T follicular helper cell (primary cell): ENCODE measurements at places on chromosomes 1 and 21.

DNA sequence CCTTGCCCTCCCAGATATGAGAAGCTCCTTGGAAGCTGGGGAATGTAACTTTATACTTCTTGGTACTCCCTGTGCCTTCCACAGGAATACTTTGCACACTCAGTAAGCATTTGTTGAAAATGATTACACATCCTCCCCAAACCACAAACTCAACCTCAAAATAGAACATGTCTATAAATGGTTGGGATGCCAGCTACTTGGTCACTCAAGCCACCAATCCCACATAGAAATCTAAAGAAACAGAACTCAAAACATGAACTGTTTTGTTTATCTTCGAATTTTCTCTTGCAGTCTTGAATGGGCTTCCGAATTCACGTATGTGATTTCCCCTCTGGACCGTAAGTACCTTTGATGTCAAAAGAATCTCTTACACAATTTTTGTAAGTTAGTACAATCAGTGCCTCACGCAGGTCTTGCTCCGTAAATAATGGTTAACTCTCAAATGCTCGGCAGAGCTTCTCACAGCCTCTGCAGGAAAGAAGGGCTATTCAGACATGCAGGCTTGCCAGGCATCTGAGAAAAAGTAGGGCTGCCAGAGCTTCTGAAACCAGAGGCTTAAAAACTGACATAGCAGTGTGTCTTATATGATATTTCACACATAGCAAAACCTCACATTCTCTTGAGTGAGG, 26.9 kb downstream of the SORT1 start:
- DNase-seq, result no peak

DNA sequence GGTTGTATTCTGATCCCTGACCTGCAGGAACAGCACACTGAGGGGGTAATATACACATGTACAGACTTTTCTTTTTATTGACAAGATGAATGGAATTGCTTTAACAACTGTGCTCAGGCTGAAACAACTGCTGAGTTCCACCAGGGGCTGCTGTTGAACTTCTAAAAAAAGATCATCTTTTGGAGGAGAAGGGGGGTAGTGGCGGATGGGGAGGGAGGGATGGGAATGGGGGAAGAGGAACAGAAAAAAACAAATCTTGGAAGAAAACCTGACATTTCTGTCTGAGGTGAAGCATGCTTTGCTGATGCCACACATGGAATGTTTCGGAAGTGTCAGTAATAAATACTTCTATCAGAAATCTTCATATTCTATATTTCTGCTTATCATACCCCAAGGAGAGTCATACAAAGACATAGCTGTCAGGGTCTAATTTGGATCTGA, 75.0 kb downstream of the RWDD3 start:
- DNase-seq, result no peak

- no peak for DNase-seq
Measured at GRCh38 chr1:30860320-30860652, 48.3 kb downstream of the SDC3 start.

GRCh38 chr1:116586741-116587143, 15.9 kb upstream of the CD58 start:
- DNase-seq, result no peak

GRCh38 chr1:184533915-184534314, 147.1 kb downstream of the C1orf21 start:
- no peak for DNase-seq

GRCh38 chr21:30800605-30801004, 12.5 kb downstream of the KRTAP8-1 start:
- DNase-seq, result no peak

DNA sequence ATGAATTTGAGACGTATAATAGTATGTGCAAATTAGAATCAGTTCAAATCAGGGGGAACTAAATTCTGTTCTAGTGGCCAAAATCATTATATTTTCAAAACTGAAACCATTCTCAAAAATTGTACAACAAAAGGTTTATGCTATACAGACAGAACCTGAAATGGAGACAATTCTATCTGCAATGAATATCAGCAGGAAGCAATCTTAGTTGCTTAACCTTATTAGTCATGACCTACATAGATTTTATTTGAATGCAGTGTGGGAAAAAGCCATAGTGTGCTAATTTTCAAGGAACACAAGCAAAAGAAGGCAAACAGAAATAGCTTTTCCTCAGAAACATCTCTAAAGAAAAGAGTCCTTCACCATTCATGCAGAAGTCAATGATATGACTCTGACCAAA, 6.5 kb downstream of the AK5 start:
- DNase-seq, result no peak

- DNase-seq, result peak; percentile 36
Measured at GRCh38 chr1:172394141-172394751, 26.2 kb upstream of the C1orf105 start.

DNA sequence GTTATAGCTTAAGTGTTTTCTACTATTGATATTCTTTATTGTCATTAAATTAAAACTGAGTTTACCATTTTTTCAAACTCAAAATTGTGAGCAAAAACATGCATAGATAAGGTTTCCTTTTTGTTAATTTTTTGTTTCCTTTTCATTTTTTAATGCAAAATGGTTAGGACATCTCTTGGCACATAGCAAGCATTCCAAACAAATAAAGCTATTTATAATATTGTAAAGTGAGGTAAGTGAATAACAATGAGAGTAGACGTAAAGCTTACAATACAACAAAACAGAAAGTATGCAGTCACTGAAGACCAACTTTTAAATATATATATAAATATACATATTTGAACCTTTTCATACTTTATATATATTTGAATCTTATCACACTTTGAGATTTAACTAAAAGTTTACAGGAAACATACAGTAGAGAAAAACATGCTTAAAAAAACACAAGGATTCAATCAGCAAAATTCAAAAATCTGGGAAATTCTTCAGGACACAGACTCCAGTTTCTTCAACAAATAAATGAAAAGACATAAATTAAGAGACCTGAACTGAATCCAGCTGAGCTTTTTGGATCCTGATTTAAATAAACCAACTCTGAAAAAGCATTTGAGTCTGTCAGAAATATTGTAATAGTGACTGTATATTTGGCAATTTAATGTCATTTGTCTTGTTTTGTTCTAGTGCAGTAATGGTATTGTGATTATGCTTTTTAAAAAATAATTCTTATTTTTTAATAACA, 67.5 kb upstream of the SAMSN1 start:
- DNase-seq, result no peak

DNA sequence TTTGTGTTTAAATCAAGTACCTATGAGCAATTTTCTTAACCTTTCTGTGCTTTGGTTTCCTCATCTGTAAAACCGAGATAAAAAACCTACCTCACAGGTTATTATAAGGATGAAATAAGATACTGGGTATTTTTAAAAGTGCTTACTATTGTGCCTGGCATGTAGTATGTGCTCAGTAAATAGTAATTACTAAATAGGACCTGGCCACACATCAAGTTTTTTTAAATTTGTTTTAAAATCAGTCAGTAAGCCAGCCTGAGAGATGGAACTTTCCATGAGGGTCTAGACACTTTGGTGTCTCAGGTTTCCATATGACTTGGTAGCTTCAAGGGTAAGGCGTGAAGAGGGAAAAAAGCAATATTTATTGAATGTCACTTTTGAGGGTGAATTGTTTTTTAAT, 7.0 kb upstream of the ATF3 start:
- no peak for DNase-seq

GRCh38 chr1:65703853-65704252, 88.8 kb upstream of the PDE4B start:
- no peak for DNase-seq

GRCh38 chr1:162235241-162235800, 141.3 kb downstream of the SPATA46 start:
- no peak for DNase-seq

GRCh38 chr1:81547912-81548303, 252.8 kb upstream of the ADGRL2 start:
- no peak for DNase-seq

DNA sequence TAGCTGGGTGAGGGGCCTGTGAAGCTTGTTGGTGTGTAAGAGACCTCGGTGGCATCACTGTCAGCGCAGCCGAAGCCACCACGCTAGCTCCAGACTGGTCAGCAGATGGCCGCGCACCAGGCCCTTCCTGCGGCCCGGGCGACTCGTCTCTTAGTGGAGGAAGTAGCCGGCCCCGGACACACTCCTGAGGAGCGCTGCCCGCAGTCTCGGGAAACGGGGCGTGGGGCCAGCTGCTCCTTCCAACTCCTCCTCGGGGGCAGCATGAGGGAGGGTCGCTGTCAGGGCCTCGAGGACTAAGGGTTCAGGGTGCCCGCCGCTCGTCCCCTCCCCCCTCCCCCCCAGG, 20.4 kb downstream of the H3-3A start:
- DNase-seq, result no peak

DNA sequence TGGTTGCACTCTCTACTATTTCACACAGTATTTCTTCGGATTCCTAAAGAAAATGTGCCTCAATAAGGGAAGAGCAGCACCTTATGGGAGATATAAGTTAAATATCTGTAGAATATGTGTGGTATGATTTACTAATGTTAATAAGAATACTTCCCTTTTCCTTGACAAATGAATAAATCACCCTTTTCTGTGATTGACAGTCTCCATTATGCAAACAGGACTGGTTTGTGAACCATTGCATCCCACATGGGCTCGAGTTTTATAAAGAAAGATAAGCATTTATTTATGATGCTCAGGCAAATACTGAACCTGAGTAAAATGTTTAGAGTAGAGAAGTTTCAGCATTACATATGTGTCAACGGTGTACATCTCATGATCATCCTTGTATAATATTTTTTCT, 587.7 kb upstream of the BRINP3 start:
- DNase-seq, result no peak

DNA sequence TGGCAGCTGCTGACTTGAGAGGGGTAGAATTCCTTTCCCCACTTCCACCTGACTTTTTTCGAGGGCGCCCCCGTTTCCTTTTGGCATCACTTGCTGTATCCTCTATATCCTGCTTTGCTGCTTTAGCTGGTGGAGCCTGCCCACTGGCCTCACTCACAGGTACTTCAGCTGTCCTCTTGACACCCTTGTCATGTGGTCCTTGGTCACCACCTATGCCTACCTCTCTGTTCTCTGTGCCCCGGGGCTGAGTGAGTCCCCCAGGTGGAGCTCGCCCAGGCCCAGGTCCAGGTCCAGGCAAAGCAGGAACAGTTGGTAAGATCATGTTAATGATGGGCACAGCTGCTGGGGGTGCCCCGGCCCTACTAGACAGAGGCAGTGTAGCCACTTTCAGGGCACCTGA, 4.5 kb downstream of the RFX5 start:
- no peak for DNase-seq

DNA sequence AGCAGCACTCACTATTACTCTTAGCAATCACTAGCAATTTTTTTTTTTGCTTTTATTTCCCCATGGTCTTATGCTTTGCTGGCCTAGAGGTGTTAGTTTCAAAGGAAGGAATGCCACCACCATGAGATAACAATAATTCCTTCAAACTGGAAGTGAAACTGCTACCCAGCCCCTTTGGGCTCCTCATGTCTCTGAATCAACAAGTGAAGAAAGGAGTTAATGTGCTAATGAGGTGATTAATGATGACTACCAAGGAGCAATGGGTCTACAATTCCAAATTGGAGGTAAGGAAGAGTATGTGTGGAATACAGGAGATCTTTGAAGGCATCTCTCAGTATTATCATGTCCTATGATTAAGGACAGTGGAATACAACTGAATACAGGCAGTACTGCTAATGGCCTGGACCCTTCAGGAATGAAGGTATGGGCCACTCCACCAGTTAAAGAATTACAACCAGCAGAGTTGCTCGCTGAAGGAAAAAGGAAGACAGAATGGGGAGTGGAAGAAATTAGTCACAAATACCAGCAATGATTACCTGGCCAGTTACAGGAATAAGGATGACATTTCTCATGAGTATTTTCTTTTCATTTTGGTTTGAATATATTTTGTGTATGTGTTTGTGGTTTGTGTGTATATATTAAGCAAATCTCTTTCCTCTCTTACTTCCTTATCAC, 652.9 kb downstream of the ADGRL2 start:
- DNase-seq, result no peak

GRCh38 chr1:41868241-41868998, 50.3 kb downstream of the HIVEP3 start:
- no peak for DNase-seq

- DNase-seq, result no peak
Measured at GRCh38 chr21:40270047-40270446, 402.8 kb downstream of the PCP4 start.

GRCh38 chr1:207789792-207790787, 38.2 kb downstream of the CD46 start:
- DNase-seq, result no peak

DNA sequence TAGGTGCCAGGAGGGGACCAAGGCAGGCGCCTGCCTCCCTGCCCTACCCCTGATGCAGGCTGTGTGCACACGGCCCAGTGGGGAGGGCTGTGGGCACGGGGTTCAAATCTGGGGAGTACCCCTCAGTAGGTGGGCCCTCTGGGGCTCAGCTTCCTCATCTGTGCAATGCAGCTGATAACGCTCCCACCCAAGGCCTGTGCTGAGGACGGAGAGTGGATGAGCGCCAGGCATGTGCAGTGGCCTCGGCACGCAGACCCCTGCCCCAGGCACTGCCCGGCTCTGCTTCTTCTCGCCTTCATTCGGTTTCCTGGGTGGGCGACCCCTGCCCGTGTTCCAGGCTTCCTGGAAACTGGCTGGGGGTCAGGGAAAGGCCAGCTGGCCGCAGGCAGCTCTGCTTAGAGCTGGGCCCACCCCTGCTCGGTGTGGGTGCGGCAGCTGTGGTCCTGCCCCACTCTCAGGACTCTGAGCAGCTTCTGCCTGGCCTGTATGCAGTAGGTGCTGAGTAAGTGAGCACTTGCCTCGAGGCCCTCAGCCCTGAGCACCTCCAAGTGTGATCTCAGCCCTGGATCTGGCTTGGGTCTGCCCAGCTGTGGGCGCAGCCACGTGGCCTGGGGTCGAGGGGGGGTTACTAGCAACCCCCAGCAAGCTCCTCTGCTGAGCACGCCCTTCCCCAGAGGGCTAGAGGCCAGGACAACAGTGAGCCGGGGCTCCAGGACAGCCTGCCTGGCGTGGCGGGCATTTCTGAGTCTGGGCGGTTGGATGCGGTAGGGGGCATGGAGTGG, 11.9 kb upstream of the TNFRSF14 start:
- no peak for DNase-seq

DNA sequence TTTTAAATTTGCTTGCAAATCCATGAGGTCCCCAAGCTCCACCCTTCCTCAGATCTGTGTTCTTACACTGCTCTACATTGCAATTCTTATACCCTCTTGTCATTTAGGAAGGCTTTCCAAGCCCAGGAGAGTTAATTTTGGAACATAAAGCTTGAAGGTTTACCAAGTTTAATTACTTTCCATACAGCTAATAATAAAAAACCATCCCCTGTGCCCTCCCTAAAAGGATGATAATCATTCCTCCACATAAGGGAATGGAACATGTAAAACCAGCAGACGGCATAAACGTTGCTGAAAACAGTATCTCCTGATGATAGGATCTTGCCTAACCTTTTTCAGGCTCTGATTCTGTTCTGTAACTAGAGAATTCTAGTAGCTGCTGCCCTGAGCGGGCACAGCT, 23.9 kb upstream of the SIPA1L2 start:
- no peak for DNase-seq

DNA sequence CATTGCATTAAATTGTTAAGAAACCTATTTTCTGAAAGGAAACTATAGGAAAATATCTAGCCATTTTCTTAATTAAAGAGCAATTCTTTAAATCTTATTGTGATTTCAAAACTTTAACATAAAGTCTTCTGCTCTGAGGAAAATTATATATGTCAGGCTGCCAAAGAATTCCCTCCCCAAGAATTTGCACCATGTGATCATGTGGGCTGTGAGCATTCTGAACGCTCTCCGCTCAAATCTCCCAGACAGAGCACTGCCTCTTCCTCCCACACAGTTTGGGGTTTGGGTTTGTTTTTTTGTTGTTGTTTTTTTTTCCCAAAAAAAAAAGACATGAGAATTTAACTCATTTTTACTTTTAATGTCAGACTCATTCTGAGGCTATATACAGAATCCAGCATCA, 155.9 kb upstream of the PALMD start:
- DNase-seq, result no peak

GRCh38 chr1:77015748-77016341, 148.6 kb downstream of the ST6GALNAC5 start:
- no peak for DNase-seq
